ENCODE measurements at places on chromosomes 2 and 18.

DNA sequence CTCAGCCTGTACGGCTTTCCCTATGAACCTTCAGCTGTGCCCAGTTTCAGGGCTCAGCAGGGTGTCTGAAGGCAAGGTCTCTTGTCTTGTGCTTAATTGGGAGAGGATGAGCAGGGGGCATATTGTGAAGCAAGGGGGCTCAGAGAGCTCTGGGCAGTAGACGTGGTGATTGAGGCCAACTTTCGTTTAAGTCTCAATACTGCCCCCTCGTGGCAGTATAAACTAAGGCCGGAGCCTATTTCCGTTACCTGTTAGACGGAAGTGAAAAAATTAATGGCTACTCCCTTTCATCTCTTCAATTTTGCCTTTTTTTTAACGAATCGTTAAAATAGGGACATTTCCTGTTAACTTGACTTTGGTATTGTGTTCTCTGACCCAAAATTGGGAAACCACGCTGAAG is 193.4 kb downstream of the TDRD15 start:
- no peak for DNase-seq

DNA sequence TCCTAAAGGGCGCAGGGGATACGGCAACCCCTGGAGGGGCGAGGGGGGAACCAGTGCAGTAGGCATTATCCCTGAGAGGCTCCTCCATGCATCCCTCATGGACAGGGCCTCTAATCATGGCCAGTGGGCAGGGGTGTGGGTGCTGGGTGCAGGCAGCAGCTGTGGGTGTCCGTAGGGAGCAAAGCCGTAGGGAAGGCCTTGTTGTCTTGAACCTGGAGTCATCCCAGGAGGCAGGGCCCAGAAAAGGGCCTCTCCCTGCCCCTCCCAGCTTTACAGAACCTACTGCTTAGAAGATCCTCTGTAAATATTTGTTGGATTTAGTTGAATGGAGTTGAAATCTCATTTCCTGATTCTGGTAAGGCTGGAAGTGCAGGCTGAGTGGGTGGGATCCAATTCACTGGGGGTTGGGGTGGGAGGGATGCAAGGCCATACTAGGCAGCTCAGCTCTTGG is 207.0 kb upstream of the HAAO start:
- DNase-seq = peak; percentile 40

GRCh38 chr18:26185267-26185666 is 41.0 kb upstream of the TAF4B start:
- DNase-seq = no peak

GRCh38 chr18:34330308-34330707 is 105.6 kb upstream of the NOL4 start:
- no peak for DNase-seq

GRCh38 chr2:74039611-74040010 is 54.9 kb downstream of the TET3 start:
- DNase-seq = no peak

DNA sequence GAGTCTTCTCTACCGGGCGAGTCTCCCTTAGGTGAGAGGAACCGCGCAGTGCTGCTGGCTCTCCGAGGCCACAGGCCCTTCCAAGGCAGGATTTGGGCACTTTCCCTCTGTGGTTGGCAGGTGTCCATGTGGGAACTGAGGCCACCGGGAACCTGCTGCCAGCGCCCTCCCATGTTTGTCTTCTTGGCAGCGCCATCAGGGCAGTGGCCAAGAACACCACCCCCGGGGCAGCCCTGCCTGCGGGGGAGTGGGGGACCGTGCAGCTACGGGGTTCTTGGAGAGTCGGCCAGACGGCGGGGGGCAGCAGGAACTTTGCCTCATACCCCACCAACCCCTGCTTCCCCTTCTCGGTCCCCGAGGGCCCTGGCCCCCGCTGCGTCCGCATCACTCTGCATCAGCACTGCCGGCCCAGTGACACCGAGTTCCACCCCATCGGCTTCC is 10.0 kb downstream of the CAPN10 start:
- DNase-seq = no peak

DNA sequence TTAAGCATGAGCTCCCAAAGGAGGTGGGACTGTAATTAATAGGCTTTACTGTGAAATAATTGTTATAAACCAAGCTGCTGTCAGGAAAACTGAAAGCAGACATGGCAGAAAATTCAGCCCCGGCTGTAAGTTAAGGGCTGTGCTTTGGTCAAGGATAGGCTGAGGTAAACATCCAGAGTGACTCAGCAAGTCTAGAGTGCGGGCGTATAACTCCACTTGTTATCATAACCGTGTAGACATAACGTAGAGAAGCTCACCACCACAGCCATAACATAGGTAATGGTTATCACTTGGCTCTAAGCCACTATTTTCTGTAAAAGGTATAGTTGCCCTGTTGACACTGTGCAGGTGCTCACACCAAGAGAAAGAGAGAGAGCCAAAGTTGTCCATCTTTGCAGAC is 316.8 kb downstream of the DCDC2C start:
- DNase-seq = no peak

DNA sequence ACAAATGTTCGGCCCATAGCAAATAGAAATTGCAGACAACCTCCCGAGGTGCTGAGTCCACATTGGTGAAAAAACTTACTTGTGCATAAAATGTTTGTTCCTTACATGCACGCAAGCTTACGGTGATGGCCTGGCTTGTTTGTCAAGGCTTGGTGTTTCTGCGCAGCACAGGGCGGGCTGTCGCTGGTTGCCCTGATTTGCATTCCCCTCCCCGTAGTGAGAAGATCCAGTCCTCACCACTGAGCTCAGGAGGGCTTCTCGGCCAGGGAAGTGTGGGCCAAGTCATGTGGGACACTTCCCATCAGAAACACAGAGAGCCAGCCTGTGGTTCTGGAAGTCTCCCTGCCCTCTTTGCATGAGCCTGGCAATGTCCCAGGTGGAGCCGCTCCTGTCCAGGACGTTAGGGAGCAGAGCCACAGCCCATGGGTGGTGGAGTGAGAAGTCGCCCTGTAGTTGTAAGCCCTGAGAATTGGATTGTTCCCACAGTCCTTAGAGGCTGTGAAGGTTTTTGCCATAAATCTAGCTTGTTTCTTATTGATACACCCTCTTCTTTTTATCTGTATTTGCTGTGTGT is 152.7 kb downstream of the TWIST2 start:
- peak; percentile 44 for DNase-seq

DNA sequence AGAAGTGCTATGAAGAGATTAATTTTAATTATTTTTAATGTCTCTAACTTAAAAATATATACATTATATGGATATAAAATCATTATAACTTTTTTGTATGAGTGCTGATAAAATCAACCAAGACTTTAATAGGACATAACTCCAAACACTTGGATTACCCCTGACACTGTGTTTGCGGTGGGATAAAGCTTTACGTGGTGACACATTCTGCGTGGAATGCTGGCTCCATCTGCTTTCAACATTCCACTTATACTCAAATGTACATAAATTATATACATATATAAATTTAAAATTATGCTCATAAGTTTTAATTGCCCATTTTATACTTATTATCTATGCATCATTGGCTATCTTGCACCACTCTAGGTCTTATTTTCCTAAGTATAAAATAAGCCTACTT is 30.5 kb downstream of the LINC00305 start:
- no peak for DNase-seq

DNA sequence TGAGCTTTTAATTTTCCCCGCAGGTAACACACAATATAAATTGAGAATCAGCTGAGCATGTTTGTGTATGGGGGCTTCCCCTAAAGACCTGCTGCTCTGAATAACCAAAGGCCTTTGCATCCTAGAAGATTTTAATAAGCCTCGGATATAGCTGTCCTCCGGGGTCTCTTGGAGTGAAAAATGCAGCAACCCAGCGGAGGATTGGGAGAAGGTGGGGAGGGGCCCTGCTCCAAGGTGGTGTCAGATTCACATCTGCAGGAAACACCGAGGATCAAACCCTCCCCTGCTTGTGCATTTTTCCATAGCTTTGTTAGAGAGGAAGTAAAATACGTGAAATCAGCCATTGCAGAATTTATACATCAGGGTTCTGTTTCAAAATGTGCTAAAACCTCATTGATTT is 63.0 kb upstream of the OTOF start:
- no peak for DNase-seq

DNA sequence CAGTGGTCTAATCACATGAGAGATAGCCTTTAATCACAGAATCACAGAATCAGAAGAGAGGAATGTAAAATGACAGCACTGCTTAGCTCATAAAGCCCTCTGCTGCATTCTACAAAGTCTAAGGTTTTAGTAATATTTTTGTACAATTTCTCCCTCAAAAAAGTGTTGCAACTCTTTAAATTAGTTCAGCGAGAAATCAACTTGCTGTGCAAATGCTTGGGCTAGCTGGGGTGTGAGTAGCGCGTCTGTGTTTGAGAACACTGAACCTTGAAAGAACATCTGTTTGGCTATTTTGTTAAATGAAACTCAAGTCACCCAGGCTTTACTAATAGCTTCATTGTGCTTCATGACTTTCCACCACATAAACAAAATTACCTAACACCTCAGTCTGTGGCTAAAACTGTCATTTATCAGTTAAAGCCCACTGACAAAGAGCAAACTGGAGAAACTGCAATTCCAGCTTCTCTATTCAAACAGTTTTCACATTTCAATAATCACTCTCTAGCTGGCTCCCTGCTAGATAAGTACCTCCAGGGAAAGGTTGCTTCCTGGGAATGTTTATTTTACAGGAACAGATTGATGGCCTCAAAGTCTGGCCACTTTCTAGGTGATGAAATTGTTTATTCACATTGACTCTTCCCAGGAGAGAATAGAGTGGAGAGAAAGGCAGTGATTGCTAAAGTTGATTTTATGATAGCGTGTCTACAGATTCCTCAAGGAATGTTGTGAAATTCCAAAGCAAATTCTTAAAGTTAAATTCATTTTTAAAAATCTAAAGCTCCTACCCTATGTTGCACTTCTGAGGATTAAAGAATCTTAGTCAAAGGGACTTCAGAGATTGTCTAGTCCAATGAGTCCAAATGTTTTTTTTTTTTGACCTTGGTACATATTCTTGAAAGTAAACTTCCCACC is 36.0 kb upstream of the STAT1 start:
- DNase-seq = no peak

DNA sequence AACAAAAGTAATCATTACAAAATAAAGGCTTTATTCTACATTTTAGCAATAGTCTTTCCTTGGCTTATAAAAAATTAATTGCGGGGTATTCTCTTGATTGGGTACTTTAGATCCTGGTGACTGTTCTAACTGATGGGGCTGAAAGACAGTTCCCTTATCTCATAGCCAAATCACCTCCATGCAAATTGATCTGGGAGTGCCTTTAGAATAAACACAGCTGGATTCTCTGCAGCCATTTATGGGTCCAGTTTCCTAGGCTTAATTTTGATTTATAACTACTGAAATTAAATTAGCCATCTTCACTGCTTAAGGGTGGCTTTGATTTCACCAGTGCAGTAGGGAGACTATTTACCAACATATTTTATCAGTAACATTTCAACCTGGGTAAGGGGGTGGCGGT is 337.1 kb downstream of the NRXN1 start:
- DNase-seq = no peak

- DNase-seq = no peak
These were observed 162.5 kb downstream of the TTC32 start for GRCh38 chr2:19739256-19739655.

- no peak for DNase-seq
These were observed 362.5 kb downstream of the ERBB4 start for GRCh38 chr2:212176151-212176550.

DNA sequence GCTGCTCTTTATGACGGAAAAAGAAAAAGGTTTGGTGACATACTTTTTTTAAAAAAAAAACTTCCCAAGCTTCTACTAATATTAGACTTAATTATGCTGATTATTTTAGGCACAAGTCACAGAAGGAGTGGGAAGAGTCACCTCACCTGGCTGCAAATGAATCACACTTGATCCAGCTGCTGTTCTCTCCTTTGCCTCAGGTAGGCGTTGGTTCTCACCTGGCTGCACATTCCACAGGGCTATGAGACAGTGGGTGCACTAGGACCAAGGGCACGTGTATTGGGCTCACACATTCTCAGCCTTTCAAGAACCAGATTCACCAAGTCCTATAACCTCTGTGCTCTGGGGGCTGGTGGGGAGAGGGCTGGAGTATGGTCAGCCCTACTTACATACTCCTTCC is 93.3 kb downstream of the TGFA start:
- DNase-seq = no peak

DNA sequence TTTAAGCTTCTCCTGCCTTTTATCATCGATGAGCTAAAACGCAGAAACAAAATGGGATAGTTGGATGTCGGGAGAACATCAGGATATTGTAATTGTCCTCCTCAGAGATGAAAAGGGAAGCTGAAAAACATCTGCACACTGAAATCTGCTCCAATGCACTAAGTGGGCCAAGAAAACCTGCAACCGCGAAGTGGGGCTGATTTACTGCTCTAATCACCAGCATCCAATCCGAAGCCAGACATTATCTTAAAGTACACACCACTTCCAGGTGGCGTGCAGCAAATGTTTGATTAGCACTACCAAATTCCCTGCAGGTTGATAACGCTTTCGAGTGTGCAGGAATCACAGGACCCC is 230.3 kb upstream of the SLC14A2 start:
- DNase-seq = no peak

- DNase-seq = no peak
These were observed 16.6 kb downstream of the DPP4 start for GRCh38 chr2:162057426-162057825.

DNA sequence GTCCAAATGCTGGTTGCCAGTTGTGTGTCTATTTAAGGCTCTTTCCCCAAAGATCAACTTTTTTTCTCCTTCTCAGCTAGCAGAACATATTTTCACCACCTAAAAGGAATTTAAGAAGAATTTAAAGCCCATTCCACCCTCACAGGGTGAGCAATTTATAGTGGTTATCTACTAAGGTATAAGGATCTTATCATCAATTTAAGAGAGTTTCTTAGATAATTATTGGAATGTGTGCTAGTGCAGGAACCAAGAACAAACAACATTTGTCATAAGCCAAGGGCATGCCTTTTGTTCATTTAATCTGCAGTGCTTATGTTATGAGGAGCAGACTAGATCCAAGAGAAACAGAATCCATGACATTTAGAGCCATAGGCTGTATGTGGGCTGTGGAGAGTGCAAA is 37.2 kb downstream of the NLRC4 start:
- DNase-seq = no peak

DNA sequence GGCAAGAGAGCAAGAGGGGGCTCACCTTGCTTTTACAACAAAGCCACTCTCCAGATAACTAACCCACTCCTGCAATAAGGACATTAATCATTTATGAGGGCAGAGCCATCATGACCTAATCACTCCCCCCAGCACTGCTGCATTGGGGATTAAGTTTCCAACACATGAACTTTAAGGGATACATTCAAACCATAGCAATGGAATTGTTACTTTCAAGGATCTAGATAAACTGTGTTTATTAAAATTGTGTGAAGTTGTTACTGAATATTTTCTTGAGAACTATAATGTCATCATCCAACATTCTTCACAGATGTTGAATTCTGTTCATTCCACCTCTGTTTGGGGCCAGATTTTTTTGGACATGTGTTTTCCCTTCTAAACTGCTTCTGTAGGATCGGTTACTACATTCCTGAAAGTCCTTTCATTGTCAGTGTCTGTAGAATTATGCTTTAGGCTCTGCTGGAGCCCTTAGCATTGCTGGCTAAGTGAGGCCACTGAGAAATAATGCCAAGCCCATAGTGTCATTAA is 50.4 kb downstream of the SPATS2L start:
- DNase-seq = no peak
